ENCODE measurements at places on chromosomes 16 and 17.
A peak's percentile ranks its signal among the peaks of the same experiment; 100 is the strongest.

GRCh38 chr16:56771558-56772279 lies 41.8 kb downstream of the NUP93 start:
- peak; percentile 26 for DNase-seq

DNA sequence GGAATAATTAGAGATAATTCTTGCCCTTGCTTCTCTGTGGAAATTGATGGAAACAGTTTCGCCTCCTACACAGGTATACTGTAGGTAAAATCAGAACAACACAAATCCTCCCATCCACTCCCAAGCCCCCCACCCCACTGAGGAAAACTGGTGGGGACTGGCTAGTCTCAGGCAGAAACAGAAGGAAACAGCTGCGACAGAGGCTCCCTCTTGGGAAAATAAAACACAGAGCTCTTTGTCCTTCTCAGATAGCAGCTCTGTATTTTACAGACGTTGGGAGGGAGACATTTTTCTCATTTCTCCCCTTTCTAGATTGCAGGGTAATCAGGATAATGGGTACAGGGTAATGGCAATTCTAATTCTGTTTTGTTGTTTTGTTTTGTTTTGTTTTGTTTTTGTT lies 1.1 kb downstream of the SLFN13 start:
- no peak for DNase-seq

DNA sequence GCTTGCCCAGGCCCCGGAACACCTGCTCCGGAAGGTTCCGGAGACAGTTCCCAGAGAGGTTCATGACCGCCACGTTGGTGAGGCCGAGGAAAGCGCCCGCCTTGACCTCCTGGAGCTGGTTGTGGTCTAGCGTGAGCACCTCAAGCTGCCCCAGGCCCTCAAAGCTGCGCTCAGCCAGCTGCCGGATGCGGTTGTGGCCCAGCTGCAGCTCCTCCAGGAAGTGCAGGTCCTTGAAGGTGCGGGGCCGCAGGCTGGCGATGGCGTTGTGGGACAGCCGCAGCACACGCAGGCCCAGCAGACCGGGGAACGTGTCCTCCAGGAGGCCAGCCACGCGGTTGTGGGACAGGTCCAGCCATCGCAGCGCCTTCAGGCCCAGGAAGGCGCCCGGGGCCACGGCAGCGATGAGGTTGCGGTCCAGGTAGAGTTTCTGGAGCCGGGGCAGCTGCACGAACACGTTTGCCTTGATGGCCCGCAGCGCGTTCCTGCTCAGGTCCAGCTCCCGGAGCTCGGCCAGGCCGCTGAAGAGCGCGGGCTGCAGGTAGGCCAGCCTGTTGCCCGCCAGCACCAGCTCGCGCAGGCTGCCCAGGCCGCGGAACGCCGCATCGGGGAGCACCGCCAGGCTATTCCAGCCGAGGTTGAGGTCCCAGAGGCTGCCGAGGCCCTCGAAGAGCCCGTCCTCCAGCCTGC lies 2.1 kb downstream of the IGFALS start:
- DNase-seq = no peak

DNA sequence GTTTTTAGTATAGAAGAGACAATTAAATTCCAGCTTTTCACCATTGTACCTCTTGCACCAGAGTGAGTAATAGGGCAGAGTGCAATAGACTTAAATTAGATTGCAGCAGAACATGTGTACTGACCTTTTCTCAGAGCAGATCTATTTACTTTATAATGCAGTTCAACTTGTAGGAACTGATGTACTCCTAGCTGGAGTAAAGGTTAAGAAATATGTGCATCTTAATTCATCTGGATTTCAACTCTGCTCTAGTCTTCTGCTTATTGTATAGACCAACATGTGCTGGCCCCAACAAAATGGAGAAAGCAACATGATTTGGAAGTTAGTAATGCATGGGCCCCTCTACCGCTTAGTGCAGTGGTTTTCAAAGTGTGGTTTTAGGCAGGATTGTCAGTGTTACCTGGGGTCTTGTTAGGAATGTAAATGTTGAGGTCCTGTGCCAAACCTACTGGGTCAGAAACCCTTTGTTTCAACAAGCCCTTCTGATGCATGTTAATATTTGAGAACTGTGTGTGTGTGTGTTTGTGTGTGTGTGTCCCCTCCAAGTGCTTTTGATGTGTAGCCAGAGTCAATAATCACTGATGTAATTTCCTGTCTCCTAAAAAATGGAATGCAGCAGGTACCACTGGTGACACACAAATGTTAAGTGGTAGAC lies 138.6 kb downstream of the TOX3 start:
- no peak for DNase-seq

- DNase-seq = no peak
Measured at GRCh38 chr16:85366031-85366763, 246.9 kb upstream of the GSE1 start.

DNA sequence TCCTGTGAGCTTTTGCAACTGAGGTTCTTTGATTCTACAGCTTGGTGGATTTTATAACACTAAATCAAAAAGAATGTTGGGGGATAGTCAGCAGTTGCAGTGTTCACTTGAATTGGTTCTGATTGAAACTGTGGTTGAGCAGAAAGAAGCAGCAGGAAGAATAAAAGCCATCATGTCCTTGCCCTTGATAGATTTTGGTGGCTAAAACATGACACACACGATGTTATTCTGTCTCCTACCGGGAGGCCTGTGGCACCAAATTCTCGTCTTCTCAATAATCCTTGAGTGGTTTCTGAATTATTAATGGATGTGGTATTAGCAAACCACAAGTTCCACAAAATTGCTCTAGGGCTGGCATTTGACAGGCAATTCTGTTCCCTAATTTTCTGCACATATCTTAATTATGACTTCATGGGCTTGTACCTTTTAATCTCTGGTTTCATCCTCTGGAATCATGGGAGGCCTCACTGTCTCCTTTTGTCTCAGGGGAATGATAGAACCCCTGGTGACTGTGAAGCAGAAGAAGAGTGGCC lies 338.2 kb downstream of the SNX29 start:
- DNase-seq = no peak

- no peak for DNase-seq
Measured at GRCh38 chr16:6573577-6573976, 759.1 kb upstream of the RBFOX1 start.

DNA sequence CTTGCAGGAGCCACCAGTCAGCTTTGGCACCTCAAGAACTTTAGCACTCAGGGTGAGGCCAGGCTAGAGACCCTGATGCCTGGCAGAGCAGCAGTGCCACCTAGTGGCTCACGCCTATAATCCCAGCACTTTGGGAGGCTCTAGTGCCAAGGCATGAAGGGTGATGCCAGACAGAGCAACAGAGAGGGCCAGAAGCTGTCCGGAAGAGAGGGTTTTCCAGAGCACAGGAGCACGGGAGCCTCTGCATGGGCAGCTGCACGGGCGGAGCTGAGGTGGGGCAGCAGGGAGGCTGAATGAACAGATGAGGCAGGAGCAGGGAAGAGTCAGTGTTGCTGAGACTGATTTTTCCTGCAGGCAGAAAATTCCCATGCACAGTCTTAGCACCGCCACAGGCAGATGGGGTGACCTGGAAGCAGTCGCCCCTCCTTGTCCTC lies 38.9 kb downstream of the MYH3 start:
- DNase-seq = peak; percentile 76

- no peak for DNase-seq
Measured at GRCh38 chr17:73643001-73643851, 1.0 kb downstream of the SDK2 start.

GRCh38 chr16:7097518-7097917 lies 235.1 kb upstream of the RBFOX1 start:
- no peak for DNase-seq
